ENCODE measurements at places on chromosomes 2 and 18. TPM values are rescaled to one million over a fixed set of nuclear protein-coding genes. Genes with fewer than 3 reads are reported as not detected.

DNA sequence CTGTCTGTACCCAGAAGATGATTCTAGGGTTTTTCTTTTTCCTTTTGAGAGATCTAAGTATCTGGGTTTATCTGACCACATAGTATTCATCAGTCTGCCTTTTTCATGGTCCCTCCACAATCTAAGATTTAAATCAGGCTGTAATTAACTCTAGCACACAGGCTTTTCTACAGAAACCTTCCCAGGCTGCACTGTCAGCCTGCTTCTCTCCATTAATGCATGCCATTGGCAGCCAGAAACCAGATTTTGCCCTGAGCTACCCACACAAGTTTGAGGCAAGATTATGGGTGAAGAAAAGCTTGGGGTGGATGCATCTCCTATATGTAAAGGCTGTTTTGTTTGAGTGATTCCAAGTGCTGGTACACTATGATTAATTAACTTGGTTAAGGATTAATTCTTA, 45.7 kb upstream of the EML4 start:
- DNase-seq = no peak
- no peaks in the 10 kb centered on the region for H3K36me3 ChIP-seq
- peak overlapping the region; percentile 20 for H3K4me3 ChIP-seq
- H3K27me3 ChIP-seq = no peaks in the 10 kb centered on the region

The LYPD6B gene
- 1.4 TPM for total RNA-seq

DNA sequence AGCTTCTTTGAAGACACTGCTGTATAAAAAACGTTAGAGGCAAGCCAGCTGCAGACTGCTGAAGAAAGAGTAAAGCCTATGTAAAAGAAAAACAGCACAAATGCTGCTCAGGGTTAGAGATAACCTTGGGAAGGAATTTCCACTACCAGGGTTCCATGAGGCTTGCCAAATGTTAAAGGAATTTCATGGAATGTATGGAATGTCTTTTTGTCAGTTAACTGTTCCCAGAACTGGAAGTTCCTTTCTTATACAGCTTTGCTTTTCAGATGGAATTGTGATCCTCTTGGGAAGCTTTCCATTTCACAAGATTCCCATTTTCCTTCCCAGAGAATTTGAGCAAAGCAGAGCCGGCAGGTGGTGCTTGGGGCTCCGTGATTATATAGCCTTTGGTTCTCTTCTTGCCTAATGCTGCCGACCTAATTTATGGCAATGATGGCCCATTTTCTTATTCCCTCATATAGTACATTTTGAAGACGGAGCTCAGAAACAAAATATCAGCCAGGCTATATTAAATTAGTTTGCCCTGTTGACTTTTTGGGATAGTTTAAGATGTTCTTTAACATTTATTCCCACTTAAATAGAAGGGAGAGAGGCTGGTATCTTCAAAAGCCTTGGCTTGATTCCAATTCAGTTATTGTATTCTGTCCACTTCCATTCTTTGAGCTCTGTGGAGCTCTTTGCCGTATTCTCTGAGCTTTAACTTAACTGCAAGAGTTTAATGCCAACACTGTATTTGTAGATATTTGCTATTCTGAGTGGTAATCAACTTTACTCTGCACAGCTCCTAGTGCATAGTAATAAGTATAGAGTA, 162.3 kb downstream of the PHLPP1 start:
- H3K4me1 ChIP-seq = peaks cover 2% of the 10 kb centered on the region
- H3K36me3 ChIP-seq = no peaks in the 10 kb centered on the region
- no peak for DNase-seq
- no peaks in the 10 kb centered on the region for H3K27me3 ChIP-seq

The SERPINB3 gene
- total RNA-seq = not detected

- H3K4me3 ChIP-seq = peak within 1 kb of the TSS; percentile 78
- no peaks in the 10 kb centered on the region for H3K36me3 ChIP-seq
Measured at GRCh38 chr2:27494944-27495554, at the start of gene FNDC4. FNDC4 (minus strand) TSS chr2:27495200; CDS start chr2:27494679, 521 bp downstream.

DNA sequence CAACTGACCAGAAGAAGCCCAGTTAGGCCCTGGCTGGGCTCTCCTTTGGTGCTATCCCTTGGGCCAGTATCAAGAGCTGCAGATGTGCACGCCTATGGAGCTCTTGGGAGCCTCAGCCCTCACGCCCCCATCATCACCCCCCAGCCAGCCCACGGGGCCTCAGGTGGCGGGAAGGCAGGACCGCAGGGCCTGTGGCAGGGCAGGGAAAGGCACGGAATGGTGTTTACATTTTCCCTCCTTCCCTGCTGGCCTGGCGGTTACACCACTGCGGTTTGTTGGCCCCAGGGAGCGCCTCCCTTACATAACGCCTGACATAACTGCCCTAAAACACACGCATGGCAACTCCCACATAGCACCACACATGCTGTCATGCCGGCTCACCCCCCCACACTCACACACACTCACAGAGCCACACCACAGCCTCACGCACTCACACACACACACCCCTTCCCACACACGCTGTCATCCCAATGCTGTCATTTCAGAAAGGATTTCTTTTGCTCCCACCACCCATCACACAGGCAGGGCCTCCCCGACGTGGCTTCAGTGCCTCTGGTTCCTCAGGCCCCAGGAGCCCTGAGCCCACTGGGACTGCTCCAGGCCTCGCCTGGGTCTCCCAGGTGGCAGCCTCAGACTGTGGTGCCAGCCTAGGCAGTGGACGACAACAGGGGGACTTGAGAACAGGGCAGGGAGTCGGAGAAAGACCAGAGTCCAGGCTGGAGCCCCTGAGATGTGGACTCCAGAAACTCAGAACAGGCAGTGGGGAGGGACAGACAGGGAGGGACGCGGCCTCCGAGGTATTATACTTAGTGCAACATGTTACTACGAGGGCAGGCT, 15.7 kb downstream of the ZFP36L2 start:
- H3K36me3 ChIP-seq = no peaks in the 10 kb centered on the region
- DNase-seq = no peak
- H3K27me3 ChIP-seq = no peaks in the 10 kb centered on the region
- no peak overlapping the region for H3K4me3 ChIP-seq
- peaks cover 34% of the 10 kb centered on the region for H3K4me1 ChIP-seq
- H3K27ac ChIP-seq = no peak overlapping the region

GRCh38 chr2:230706053-230706521, 6.6 kb upstream of the CAB39 start:
- H3K27me3 ChIP-seq = no peaks in the 10 kb centered on the region
- no peak overlapping the region for H3K4me3 ChIP-seq
- no peak overlapping the region for H3K27ac ChIP-seq
- peaks cover under 1% of the 10 kb centered on the region for H3K4me1 ChIP-seq
- H3K36me3 ChIP-seq = peaks cover 7% of the 10 kb centered on the region

The CPO gene
- not detected for total RNA-seq

- H3K27ac ChIP-seq = no peak overlapping the region
- no peak for DNase-seq
- H3K27me3 ChIP-seq = peaks cover 64% of the 10 kb centered on the region
- H3K4me1 ChIP-seq = peaks cover 19% of the 10 kb centered on the region
- no peaks in the 10 kb centered on the region for H3K36me3 ChIP-seq
Measured at GRCh38 chr2:176187200-176187898, 1.1 kb upstream of the HOXD1 start.

- no peaks in the 10 kb centered on the region for H3K36me3 ChIP-seq
- peaks cover 21% of the 10 kb centered on the region for H3K4me1 ChIP-seq
- no peak for DNase-seq
- H3K27me3 ChIP-seq = no peaks in the 10 kb centered on the region
Measured at GRCh38 chr2:152047824-152048471, 50.9 kb downstream of the CACNB4 start.

The MYO5B gene
- 0.49 TPM for total RNA-seq

DNA sequence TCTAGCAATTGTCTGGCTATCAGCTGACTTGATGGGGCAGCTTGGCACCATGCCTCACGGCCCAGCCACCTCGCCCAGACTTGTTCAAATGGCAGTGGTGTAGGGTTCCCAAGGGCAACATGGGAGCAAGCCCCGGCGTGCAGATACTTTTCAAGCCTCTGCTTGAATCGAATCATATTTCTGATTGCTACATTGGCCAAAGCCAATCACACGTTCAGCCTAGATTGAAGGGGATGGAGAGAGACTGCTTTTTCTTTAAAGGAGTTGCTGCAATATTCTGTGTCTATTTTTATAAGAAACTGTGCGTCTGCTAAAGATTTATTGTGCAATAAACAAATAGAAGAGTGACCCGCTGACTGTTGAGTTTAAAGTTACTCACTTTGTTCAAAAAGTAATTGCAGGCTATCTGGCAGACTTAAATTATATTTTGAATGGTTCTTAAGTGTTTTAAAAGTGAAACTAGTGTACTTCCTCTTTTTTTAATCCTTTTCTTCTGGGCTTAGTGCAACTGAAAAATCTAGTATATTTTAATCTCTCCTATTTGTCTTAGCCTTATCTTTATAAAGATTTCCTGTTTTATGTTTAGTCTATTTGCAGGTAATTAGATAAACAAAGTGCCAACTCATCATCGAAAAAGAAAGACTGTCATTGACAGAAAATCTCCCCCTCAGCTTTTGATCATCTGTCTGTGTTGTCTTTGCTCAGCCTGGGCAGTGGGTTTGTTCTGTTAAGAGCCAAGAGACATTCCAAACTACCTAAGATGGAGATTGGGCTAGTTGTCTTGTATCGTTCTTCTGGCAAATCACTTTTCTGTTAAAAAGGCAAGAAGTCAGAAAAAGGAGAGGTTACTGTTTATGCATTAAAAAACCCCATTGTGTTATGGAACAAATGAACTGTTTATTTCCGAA, 156.1 kb downstream of the TPGS2 start:
- no peak for DNase-seq
- no peaks in the 10 kb centered on the region for H3K36me3 ChIP-seq
- peaks cover 4% of the 10 kb centered on the region for H3K27me3 ChIP-seq
- peaks cover 4% of the 10 kb centered on the region for H3K4me1 ChIP-seq
- H3K4me3 ChIP-seq = no peak overlapping the region
- H3K27ac ChIP-seq = no peak overlapping the region

The MLPH gene
- total RNA-seq = not detected

GRCh38 chr2:141863964-141864363, 266.9 kb downstream of the LRP1B start:
- no peak for DNase-seq
- H3K27ac ChIP-seq = no peak overlapping the region
- no peak overlapping the region for H3K4me3 ChIP-seq

DNA sequence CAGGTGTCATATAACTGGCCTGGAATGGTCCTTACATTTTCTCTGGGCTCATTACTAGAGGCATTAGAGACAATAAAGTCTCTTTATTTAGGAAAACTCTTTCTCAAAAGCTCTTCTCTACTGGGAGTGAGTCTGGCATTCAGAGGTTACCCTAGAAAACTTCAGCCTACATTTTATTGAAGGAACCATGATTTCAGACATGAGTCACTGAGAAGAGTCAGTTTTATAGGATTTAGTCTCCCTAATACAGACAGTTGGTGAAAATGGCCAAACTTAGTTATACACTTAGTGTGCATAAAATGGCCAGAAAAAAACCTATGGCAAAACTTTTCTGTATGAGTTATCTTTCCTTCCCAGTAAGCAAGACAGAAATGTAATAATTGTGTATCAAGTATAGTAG, 689.4 kb downstream of the ZEB2 start:
- no peak for DNase-seq
- H3K27ac ChIP-seq = no peak overlapping the region
- H3K27me3 ChIP-seq = peaks cover 2% of the 10 kb centered on the region
- no peaks in the 10 kb centered on the region for H3K4me1 ChIP-seq
- no peak overlapping the region for H3K4me3 ChIP-seq
- no peaks in the 10 kb centered on the region for H3K36me3 ChIP-seq

DNA sequence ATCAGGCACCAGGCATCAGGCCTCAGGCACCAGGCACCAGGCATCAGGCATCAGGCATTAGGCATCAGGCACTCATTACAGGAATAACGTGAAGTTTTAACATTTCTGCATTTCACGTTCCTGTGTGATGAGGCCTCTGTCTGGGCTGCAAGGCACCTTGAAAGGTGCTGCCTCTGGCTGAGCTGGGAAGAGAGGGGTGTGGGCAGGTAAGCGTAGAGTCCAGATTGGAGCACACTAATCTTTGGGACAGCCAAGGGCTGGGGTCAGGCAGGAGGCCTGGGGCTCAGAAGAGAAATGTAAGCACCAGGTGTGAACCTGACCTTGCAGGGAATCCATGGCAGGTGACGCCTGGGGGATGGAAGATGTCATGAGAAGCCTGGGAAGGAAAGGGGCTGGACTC, 25.3 kb upstream of the SNTG2 start:
- no peak for DNase-seq
- no peaks in the 10 kb centered on the region for H3K4me1 ChIP-seq
- H3K27me3 ChIP-seq = peaks cover 3% of the 10 kb centered on the region

- no peak overlapping the region for H3K4me3 ChIP-seq
- H3K27ac ChIP-seq = no peak overlapping the region
- H3K36me3 ChIP-seq = no peaks in the 10 kb centered on the region
- H3K4me1 ChIP-seq = peaks cover 30% of the 10 kb centered on the region
- no peak for DNase-seq
- peaks cover 42% of the 10 kb centered on the region for H3K27me3 ChIP-seq
Measured at GRCh38 chr2:118221536-118222272, 133.4 kb downstream of the INSIG2 start.

All from activated B cell treated with CpG ODN at 0.5 μM for 24 hours (primary cell).